ENCODE measurements at places on chromosomes 2 and 18. TPM values are rescaled to one million over a fixed set of nuclear protein-coding genes. Genes with fewer than 3 reads are reported as not detected.

DNA sequence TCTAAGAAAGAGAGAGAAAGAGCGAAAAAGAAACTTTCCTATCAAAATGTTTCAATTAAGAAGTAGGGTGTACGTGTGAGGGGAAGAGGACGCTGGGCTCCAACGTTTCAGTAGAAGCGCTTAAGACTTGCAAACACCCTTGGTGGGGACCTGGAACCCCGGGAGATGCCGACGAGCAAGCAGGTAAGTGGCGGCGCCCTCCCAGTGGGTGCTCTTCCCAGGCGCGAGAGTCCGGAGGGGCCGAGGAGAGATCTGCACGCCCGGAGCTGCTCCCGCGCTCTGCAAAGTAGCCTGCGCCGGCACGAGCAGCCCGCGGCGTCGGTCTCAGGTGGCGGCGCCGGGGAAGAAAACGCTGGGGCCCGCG lies 678 bp upstream of the OTX1 start:
- no peak for DNase-seq

DNA sequence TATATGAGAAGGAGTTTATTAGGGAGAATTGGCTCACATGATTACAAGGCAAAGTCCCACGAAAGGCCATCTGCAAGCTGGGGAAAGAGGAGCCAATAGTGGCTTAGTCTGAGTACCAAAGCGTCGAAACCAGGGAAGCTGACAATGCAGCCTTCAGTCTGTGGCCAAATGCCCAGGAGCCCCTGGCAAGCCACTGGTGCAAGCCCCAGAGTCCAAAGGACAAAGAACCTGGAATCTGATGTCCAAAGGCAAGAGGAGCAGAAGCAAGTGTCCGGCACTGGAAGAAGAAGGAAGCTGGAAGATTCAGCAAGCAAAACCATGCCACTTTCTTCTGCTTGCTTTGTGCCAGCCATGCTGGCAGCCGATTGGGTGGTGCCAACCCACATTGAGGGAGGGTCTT lies 74.3 kb upstream of the NPAS2 start:
- DNase-seq = no peak

DSG4 gene
- polyA plus RNA-seq = 0.05 TPM

CXCR4 gene
- 43.2 TPM for polyA plus RNA-seq

DNA sequence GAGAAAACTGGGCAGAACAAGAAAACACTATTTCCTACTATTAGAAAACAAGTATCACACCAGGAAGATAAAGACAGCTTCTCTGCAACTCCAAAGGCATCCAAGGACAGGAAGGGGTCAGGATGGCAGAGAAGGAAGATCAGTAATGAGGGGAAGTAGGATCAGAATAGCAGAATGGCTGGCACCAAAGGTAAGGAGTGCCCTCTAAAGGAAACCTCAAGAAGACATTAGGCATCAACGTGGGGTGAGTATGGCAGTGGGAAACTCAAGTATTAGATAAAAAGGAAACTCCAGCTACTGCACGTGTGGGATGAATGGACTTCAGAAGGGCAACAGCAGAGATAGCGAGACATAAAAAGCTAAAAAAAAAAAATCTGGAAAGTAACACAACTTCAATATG lies 25.9 kb downstream of the HDLBP start:
- DNase-seq = no peak

DNA sequence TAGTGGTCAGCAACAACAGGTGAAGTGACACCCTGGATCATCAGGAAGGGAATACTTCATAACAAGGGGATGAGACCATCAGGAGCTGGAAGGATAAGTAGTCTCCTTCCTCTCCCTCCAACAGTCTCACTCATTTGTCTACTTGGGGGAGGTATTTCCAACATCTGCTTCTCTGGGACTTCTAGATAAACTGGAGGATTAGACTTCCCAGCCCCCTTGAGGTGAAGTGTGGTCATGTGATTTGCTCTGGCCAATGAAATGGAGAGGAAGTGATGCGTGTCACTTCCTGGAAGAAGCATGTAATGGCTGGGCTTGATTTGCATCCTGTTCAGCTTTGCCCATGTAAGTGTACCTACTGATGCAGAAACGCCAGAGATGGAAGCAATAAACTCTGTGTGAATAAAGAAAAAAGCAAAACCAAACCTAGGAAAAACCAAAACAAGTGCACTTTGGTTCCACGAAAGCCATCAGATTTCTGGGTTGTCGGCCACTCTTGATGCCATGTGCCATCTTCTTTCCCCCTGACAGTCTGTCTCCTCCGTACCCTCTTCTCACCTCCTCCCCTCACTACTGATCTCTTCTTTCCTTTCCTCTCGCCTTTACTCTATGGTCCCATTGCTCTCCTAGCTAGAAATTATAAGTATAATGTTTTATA lies 76.1 kb upstream of the DNMT3A start:
- no peak for DNase-seq

GRCh38 chr18:74500372-74500771 lies 4.2 kb downstream of the CNDP2 start:
- DNase-seq = no peak

- DNase-seq = no peak
Observed at GRCh38 chr2:239601201-239601851, 200.5 kb upstream of the HDAC4 start.

SETBP1 gene
- 34.8 TPM for polyA plus RNA-seq

AQP12B gene
- 0.19 TPM for polyA plus RNA-seq

DNA sequence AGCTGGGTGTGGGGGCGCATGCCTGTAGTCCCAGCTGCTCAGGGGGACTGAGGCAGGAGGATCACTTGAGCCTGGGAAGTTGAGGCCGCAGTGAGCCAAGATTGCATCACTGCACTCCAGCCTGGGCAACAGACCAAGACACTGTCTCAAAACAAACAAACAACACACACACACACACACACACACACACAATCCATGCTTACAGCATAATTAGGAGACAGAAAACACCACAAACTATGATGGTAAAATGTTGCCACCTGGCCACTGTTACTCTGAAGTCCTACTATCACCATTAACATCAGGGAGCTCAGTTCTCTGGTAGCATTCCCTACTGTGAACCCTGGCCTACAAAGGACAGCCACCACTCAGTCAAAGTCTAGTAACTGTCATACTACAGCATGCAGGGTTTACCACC lies 18.3 kb downstream of the DNPEP start:
- no peak for DNase-seq

- no peak for DNase-seq
Observed at GRCh38 chr2:46772500-46772899, 143.1 kb downstream of the MCFD2 start.

DNA sequence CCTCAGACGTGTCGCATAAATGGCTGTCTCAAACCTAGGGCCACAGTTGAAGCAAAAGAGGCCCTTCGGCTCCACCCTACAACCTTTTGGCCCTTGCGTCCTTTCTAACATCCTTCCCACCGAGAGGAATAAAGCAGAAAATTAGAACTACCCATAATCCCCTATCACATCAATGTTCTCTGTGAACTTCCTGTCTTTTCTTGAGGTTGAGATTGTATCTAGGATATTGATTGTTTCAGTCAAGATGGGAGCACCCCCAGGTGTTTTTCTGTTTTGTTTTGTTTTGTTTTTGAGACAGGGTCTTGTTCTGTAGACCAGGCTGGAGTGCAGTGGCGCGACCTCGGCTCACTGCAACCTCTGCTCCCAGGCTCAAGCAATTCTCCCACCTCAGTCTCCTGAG lies 23.6 kb downstream of the INPP5D start:
- no peak for DNase-seq

RAB3GAP1 gene
- polyA plus RNA-seq = 60.2 TPM
